ENCODE measurements at places on chromosomes 7 and 10.

DNA sequence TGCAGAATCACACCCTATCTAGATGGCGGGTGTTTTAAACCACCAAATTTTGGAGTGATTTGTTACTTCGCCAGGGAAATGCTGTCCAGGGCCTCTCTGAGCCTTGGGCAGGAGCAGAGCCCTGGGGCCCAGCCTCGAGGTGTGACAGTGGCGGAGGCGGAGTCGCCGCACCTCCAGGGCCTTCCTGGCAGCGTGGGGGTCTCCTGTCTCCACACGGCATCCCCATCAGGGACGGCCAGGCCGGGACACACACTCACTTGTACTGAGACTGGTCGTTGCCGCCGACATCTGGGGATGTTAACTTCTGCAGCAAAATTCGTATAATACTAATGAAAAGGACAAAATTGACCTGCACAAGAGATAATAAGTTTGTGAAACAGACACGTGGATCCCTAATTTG lies 110.7 kb downstream of the VIPR2 start:
- DNase-seq, result no peak
- no peaks in the 10 kb centered on the region for H3K27me3 ChIP-seq
- no peak overlapping the region for H3K27ac ChIP-seq
- H3K36me3 ChIP-seq, result no peaks in the 10 kb centered on the region

DNA sequence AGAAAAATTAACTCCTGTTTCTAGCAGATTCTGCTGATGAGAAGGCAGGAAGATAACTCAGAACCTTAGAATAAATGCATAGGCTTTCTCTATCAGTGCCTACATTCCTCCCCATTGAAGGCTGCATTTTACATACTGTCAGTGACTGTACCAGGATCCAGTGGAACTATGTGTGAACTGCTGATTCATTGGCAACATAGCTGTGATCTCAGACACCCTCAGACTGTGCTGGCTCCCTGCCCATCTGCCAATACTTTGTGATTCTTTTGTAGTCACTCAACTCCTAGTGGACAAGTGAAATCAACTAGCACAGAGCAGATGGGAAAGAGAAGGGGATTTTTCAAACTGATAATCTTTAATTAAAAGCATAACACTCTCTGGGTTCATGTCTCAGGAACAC lies 375.8 kb downstream of the MDFIC start:
- no peaks in the 10 kb centered on the region for H3K27me3 ChIP-seq
- no peak overlapping the region for H3K4me3 ChIP-seq
- peak; percentile 39 for DNase-seq
- peaks cover 8% of the 10 kb centered on the region for H3K4me1 ChIP-seq
- H3K36me3 ChIP-seq, result no peaks in the 10 kb centered on the region

- H3K4me1 ChIP-seq, result no peaks in the 10 kb centered on the region
- H3K36me3 ChIP-seq, result no peaks in the 10 kb centered on the region
- no peak overlapping the region for H3K27ac ChIP-seq
- H3K4me3 ChIP-seq, result no peak overlapping the region
Measured at GRCh38 chr7:108404509-108405420, 51.5 kb downstream of the NRCAM start.

DNA sequence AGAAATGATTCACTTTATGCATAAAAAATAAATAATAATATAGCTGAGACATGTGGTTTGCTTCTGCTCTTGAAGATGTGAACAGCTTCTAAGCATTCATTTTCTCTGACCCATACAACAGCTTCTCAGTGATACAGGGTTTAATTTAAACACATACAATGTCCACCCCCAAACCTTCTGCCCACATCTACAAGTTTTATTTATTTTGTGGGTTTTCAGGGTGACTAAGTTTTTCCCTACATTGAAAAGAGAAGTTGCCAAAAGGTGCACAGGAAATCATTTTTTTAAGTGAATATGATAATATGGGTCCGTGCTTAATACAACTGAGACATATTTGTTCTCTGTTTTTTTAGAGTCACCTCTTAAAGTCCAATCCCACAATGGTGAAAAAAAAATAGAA lies 17.2 kb downstream of the INHBA start:
- H3K4me1 ChIP-seq, result peaks cover 31% of the 10 kb centered on the region
- H3K4me3 ChIP-seq, result no peak overlapping the region
- H3K27ac ChIP-seq, result peak overlapping the region; percentile 63
- peaks cover 27% of the 10 kb centered on the region for H3K36me3 ChIP-seq
- DNase-seq, result peak; percentile 83
- H3K27me3 ChIP-seq, result no peaks in the 10 kb centered on the region

DNA sequence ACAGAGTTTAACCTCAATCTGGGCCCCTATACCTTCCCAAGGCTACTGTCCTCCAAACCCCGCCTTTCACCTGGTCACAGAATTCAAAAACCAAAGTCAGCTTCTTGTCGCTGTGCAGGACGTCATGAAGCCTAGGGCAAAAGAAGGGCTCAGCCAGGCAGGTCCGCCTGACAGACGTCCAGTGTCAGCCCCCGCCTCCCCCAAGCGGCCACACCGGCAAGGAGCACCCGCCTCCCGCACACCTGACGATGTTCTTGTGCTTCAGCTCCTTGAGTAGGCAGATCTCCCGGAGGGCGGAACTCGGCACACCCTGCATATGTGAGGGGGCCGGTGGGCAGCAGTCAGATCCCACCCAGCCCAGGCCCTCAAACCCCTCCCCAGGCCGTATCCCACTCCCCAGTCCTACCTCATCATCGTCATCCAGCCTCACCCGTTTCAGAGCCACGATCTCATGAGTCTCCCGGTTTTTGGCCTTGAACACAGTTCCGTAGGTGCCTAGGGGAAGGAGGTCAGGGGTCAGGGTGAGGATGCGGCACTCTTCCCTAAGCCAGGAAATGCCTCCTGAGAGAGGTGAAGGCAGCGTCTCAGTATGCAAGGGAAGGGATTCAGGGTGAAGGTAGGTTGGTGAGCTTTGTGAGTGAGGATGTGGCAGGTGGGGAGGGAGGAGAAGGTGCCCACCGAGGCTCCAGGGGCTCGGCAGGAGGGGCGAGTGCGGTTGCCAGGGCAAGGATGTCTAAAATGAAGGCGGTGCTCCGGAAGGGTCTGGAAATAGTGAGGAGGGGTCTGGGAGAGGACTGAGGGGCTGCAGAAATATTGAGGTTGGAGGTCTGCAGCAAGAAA lies 811 bp downstream of the CDK5 start:
- peak; percentile 20 for DNase-seq
- peak overlapping the region; percentile 86 for H3K4me3 ChIP-seq
- no peak overlapping the region for H3K27ac ChIP-seq

Data from PC-3 (cell line).